ENCODE measurements at places on chromosomes 4 and X.

GRCh38 chr4:70613306-70614183 lies 15.0 kb upstream of the ENAM start:
- no peak for DNase-seq

GRCh38 chr4:127036296-127036695 lies 596.5 kb upstream of the INTU start:
- no peak for DNase-seq

DNA sequence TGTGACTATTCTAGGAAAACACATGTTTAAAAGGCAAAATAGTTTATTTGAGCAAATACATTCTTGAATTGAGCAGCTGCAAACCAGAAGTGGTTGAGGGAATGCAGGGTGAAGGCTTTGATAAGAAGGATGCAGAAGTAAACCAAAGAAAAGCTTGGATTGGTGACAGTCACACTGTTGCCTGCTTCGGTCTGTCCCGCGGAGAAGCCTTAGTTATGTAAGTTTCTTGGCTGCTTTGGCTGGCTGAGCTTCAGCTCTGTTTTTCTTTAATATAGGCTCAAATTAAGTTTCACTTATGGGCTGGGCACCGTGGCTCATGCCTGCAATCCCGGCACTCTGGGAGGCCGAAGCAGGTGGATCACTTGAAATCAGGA lies 67.6 kb downstream of the FAM53A start:
- DNase-seq = no peak

DNA sequence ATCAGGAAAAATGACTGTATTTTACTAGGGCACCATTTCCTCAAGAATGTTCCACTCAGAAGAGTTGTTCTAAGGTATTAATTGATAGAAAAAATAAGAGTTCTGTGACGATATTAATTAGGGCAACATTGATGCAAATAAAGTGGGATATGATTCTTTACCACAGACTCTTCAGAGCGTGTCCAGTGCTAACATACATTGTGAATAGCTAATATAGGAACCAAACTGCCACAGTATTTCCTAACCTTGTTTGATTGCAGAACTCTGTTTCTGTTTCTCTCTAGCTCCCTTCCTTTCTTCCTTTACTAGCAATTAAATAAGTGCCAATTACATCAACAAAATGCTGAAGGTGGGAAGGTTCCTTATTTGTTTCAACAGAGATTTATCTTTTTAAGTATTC lies 154.1 kb upstream of the CPEB2 start:
- no peak for DNase-seq

DNA sequence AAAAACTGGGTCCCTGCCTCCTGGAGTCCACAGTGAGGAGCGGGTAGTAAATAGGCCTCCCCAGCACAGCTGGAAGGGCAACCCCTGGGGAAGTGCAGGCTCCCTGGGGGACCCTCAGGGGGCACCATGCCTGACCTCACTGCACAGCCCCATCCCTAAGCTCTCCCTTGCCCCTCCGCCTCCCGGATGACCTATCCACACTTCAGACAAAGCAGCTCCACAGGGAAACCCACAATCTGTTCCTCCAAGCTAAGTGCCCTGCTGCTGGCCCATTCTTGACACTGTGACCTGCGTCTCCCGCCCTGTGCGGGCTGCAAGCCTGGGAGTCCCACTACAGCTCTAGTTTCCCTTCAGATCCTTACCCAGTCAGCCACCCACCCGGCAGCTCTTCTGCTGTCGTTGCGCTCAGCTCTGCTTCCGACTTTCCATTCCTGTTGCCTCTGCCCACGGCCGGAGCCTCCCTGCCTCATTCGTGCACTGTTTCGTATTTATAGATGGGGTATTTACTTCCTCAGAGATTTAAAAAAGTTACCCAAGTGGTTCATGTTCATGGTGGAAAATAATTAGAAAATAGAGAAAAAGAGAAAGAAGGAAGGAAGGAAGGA lies 47.0 kb upstream of the STOX2 start:
- no peak for DNase-seq

- no peak for DNase-seq
These were observed 23.7 kb downstream of the SULT1E1 start for GRCh38 chr4:69836287-69836686.

GRCh38 chrX:20495575-20495974 lies 228.9 kb upstream of the RPS6KA3 start:
- no peak for DNase-seq

GRCh38 chr4:153221783-153222706 lies 17.8 kb downstream of the TRIM2 start:
- no peak for DNase-seq

GRCh38 chr4:115310641-115311040 lies 197.2 kb upstream of the NDST4 start:
- no peak for DNase-seq

DNA sequence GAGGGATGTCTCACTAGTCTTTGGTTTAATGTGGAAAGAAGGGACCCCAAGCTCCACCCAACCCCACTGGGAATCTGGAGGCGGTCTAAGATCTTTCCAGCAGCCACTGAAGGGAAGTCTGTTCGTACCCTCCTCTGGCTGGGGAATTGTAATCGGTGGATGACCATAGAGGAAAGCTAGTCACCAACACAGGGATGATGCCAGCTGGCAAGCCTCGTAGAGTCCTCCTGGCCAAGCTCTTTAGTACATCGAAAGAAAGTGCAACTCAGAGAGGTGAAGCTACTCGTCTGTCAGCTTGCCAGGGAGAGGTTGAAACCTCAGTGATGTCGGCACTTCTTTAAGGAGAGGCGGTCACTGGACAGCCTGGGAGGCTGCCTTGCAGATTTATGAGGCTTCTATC lies 58.7 kb downstream of the MAMLD1 start:
- DNase-seq = no peak

DNA sequence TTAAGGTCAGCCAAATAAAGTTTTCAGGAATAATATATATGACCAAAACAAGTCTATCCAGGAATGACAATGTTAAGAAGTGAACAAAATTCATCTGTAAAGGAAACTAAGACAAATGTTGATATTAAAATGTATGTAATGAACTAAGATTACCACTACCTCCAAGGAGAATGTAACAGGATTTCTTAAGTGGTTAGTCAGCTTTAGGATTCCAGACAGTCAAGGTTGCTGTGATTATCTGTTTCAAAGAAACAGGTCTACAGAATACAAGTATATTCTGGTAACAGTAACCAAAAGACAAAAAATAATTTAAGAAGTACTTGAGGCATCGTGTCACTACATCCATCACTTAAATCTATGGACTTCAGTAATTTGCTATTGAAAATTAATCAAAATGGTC lies 172.8 kb downstream of the SCFD2 start:
- no peak for DNase-seq

DNA sequence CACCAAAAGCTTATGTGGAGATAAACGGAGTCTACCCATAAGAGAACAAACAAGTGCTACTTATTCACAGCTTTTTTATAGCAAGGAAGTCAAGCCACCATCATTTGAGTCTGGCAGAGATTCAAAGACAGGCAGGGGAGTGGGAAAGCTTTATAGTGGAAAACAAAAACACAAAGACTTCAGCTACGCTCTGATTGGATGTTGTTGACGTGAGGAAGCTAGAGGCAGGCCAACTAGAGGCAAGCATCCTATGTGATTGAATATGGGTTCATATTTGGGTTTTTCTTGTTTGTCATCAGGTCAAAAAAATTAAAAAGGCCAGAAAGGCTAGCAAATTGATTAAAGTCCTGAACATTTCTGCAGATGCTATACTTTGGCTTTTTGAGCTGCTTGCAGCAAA lies 719 bp upstream of the TCEAL4 start:
- no peak for DNase-seq

DNA sequence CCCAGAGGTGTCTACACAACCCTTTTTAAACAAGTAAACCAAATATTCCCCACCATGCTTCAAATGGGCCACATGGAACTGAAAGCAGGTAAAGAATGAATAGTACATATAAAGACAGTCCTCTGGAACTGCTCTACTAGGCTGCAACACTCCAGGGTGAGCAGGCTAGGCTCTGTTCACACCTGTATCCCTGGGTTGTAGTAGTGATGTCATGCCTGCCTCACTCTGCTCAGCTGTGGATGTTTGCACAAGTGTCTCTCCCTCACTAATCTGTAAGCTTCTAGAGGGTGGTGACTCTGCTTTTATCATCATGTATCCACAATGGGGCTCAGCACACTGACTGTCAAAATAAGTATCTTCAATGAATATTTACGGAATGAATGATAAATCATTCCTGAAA lies 20.4 kb downstream of the LEF1 start:
- no peak for DNase-seq

DNA sequence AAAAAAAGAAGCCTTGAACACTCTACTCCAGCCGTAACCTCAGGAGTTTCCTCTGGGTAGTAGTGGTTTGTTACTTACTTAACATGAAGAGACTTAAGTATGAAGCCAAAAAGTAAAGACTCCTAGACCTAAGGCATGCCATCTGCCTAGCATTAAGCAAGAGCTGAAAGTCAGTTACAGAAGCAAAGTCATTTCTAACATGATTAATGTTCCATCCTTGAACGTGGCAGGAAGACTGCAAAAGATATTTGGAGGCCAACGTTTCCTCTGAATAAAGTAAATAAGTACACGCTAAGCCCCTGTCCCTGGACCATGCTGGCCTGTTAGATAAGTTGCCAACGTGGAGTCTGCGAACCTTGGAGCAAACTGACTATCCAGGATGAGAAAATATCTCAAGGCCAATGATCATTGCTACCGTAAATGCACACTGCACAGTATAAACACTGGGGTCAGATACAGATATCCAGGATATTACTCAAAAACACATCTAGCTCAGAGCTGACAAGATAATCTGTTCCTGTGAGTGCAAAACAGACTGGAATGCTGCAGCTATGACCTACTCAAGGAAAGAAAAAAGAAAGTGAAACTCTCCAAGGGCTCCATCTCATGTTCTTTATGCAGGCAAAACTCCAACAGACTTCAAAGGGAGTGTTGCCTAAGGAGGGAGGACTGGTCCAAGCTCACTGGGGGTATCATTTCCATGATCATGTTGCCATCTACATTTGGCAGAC lies 255.8 kb downstream of the COL25A1 start:
- DNase-seq = no peak

- no peak for DNase-seq
These were observed 2.1 kb downstream of the JAKMIP1 start for GRCh38 chr4:6198278-6198677.

- DNase-seq = no peak
These were observed 13.9 kb downstream of the SCARB2 start for GRCh38 chr4:76199664-76200211.

- no peak for DNase-seq
These were observed 107.1 kb upstream of the BMPR1B start for GRCh38 chr4:94650690-94651089.

- DNase-seq = no peak
These were observed 40.3 kb downstream of the KLHL5 start for GRCh38 chr4:39102297-39102696.

DNA sequence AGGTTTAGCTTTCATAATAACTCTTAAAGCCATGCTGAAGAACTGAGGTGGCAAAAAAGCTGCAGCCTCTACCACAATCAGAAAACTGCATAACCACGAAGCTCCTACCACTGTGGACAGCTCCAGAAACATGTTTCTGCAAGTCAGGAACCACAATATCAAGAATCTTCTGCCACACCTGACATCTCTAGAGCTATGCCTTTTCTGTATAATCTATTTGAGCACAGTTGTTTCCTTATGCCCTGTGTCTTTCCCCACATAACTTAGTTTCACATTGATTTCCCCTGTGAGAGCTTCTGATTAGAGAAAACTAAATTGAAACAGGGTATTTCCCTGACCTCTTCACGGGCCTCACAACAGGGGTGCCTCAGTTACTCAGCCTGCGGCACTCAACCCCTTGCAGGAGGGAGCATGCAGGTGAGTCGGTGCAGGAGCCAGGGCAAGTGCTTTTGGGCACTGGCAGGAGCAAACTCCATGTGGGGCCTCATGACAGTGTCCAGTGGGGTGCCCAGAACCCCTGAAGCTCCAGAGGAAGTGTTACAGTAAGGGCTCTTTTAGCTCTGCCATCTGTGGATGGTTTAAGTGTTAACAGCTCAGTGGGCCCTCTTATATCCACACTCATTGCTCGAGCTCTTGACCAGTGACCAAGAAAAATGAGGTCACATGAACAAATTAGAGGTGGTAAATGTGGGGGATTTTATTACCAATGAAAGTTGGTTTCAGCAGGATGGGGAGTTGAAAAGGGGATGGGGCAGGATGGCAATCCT lies 132.8 kb upstream of the BMP3 start:
- no peak for DNase-seq

- no peak for DNase-seq
These were observed 24.2 kb downstream of the TNIP2 start for GRCh38 chr4:2731907-2732317.

DNA sequence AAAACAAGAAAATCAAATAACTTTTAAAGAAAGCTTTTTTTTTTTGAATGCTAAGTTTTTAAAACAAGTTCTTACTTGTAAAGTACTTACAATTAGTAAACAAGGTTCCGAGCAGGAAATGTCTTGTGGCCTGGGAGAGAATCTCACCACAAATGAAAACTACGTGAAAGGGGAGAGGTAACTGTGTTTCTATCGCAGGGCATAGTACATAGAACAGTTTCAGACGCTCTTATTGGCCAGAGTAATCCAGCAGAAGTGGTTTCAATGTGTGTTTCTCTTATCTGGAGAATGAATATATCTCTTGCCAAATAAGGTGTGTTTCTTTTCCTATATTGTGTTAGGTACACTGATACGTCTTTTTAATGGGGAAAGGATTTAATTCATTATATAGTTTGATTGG lies at the start of gene PLAC8:
PLAC8 (minus strand) TSS at position 154 of the 400 bp plus-strand sequence. CDS start 6,808 bp downstream, outside the sequence.
- no peak for DNase-seq

DNA sequence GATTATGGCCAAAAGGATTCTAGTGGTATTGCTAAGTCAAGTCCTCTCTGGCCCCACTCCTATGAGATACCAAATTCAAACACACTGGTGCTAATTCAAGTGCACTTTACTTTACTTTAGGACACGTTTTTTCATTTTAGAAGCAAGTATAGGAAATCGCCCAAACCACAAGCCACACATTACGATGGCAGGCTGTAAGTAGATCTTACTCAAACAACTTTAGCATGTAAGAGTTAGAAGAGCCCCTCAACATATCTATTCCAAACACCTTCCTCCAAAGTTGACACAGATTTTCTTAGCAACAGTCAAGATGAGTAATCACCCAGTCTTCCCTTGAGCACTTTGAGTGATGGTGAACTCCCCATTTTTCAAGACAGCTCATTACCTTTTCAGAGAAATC lies 43.6 kb downstream of the DRD5 start:
- DNase-seq = no peak

DNA sequence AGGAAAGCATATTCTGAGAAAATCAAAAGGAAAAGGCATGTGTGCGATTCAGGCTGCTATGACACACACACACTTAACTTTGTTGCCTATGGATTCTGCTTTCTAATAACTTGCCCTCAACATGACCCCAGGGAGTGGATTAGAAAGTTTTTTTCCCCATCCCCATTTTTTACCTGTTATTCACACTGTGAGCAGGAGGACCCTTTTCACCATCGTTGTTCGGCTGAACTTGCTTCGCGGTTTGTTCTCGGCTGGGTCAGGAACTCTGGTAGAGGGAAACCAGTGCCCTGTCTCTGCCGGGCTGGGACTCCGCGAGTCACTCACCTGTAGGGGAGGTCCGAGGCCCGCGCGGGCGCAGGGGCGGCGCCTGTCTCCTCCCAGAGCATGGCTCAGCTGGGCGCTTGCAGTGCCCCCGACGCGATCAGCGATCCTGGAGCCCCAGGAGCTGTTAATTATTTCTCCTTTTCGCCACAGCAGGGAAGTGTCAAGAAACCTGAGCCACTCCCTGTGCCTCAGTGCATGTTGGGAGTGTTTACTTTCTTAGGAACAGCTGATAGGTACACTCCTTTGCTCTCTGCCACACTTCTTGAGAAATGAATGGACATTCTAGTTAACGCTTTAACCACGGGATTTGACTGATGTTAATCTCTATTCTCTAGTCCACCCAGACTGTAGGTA lies at the start of gene RASSF6:
RASSF6 (minus strand) TSS at position 322 of the 678 bp plus-strand sequence. CDS start 8,641 bp downstream, outside the sequence.
- DNase-seq = no peak

- DNase-seq = no peak
These were observed 18.3 kb downstream of the RTL5 start for GRCh38 chrX:72113461-72113860.
